IPS-NIHi11 (cell line): ENCODE measurements at places on chromosomes 3 and 15.
A peak's percentile ranks its signal among the peaks of the same experiment; 100 is the strongest.

DNA sequence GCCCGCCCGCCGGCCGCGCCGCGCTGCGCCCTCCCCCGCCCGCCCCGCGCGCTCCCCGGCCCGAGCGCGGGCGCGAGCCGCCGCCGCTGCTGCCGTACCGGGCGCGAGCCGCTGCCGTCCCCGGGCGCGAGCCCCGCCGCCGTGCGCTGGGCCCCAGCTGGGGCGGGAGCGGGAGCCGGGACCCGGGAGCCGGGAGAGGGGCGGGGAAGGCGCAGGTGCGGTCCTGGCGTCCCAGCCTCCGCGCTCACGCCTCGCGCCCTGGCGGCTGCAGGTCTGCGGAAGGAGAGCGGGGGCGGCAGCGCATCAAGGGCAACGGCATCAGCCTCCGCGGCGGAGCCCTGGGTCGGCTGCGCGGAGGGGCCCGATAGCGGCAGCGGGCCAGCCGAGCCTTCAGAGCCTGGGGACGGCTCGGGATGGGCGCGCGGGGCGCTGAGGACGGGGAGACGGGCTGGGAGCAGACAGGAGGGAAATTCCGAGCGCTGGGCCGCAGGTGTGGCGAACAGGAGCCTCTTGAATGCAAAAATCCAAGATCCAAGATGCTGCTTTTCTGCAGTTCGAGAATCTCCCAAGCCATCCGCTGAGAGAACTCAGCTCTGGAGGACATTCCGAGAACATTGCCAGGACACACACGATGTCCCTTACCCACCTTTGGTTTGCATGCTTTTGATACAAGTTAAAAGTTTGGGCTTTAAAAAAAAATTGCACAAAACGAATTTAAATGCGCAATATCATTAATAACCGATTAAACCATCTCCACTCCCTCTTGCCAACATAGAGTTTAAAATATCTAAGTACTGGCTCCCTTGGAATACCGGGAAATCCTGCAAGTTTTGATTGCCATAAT is 251.1 kb downstream of the TJP1 start:
- peak; percentile 84 for DNase-seq

GRCh38 chr15:97456521-97457202 is 503.8 kb upstream of the ARRDC4 start:
- DNase-seq: no peak

GRCh38 chr3:4030624-4031023 is 231.4 kb downstream of the LRRN1 start:
- no peak for DNase-seq

DNA sequence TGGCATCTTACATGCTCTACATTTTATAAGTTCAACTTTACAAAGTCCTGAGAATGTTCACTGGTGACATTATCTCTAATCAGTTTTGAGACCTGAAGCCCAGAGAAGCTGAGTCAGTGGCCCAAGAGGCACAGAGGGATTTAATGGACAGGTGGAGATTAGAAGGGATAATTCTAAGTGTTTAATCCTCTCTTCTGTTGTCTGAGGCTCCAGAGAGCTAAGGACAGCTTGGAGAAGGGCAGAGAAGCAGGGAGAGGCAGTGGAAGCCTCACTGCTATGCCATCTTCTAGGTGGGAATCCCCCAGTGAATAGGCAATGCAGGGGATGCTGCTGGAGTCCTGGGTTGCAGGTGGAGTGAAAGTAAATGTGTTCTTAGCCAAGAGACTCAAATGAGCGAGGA is 369.4 kb upstream of the SLCO3A1 start:
- no peak for DNase-seq

- DNase-seq: no peak
Measured at GRCh38 chr3:13092621-13093617, 19.7 kb upstream of the IQSEC1 start.

DNA sequence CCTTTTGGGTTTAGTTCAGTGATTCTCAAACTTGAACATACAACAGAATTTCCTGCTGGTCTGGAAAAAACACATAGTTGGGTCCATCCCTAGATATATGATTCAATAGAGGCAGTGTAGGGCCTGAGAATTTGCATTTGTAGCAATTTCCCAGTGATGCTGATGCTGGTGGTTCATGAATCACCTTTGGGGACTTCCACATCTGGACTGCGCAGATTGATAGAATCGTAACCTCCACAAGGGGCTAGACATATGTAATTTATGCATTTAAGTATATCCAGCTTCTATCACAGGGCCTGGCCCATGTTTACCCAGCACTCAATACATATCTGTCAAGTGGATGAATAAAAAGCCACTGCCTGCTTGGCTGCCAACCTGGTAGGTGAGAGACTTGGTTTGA is 33.8 kb upstream of the SUCLG2 start:
- DNase-seq: no peak

- DNase-seq: no peak
Measured at GRCh38 chr3:19769694-19770093, 164.3 kb downstream of the EFHB start.

DNA sequence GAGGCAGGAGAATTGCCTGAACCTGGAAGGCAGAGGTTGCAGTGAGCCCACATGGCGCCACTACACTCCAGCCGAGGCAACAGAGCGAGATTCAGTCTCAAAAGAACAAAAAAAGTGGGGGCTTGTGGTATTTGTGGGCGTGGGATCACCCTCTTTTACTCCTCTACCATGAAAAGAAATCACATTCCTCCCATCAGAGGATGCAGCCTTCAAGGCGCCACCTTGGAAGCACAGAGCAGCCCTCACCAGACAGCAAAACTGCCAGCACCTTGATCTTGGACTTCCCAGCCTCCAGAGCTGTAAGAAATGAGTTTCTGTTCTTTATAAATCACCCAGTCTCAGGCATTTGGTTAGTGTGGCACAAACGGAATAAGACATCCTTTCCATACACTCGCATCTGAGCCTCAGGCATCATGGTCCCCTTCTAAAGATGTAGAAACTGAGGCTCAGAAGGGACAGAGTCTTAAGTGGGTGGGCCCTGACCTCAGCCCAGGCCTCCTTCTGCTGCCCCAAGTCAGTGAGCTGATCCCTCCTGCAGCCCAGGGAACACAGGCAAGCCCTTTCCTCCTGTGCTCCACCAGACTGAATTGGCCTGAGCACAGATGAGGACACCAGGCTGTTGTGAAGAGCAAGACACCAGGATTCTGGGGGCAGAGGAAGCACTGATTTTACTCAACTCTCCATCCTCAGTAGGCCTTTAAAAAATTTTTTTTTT is 201.7 kb upstream of the LINGO1 start:
- no peak for DNase-seq

GRCh38 chr3:124781476-124782376 is 51.5 kb downstream of the UMPS start:
- DNase-seq: no peak

- DNase-seq: no peak
Measured at GRCh38 chr3:108564564-108564963, 24.7 kb downstream of the CIP2A start.

GRCh38 chr3:12461097-12461649 is 23.1 kb upstream of the TSEN2 start:
- DNase-seq: no peak
